ENCODE measurements at places on chromosomes 11 and 22.

- DNase-seq: peak; percentile 65
Observed at GRCh38 chr11:117950301-117950700, 21.1 kb upstream of the TMPRSS13 start.

GRCh38 chr11:107259811-107260221 lies 197.8 kb downstream of the CWF19L2 start:
- DNase-seq: no peak

- no peak for DNase-seq
Observed at GRCh38 chr22:24148266-24149197, 32.8 kb upstream of the SUSD2 start.

DNA sequence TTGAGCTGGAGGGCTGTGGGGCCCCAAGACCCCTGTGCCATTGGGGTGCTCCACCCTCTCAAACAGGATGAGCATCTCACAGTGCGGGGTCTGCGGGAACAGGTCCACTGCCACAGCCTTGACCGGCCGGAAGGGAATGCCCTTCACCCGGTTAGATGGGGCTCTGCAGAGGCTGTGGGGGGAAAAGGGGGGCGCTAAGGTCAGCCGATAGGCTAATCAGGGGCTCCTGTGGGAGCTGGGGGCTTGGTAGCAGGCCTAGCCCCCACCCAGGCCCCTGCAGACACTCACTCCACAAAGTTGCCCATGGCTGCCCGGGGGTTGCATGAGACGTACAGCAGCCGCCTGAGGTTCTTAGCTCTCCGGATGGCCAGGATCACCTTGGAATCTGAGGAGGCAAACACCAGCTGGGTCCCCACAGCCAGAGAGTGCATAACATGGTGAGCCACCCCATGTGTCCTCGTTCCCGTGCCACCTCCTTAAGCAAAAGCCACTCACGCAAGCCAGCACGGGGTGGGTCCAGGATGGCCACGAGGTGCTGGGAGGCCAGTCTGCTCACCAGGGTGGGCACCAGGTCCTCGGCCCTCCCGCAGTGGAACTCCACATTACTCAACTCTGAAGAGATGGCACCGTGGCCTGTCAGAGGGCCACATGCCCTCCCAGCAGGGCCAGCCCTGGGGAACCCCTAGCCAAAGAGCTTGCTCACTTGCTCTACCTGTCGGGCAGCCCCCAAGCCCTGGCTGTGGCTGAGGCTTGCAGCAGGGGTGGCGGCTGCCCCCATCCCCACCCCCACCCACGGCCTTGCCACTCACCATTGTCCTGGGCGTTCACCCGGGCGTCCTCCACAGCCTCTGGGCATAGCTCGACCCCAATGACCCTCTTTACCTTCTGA lies 3.0 kb upstream of the RANBP1 start:
- no peak for DNase-seq
